Activated CD8-positive, alpha-beta memory T cell treated with anti-CD3 and anti-CD28 coated beads for 1 hour (primary cell): ENCODE measurements at places on chromosomes 3 and 15.

- DNase-seq: no peak
These were observed 117.5 kb upstream of the ARHGEF3 start for GRCh38 chr3:56919137-56919796.

GRCh38 chr15:38651328-38652038 is 86.9 kb upstream of the RASGRP1 start:
- no peak for DNase-seq

DNA sequence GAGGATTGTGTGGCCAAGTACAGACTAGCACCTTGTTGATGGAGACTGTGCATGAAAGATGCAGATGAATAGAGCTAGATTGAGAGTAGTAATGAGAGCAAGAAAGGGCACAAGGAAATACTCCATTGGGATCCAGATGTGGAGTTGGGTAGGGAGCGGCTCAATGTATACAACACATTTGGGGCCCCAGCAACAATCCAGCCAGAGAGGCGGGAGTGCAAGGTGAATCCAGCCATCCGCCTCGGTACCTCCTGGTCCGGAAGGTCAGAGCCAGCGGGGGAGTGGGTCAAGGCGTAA is 9.0 kb downstream of the ISL2 start:
- DNase-seq: no peak

- DNase-seq: no peak
These were observed 53.7 kb upstream of the INO80 start for GRCh38 chr15:41169781-41170180.

DNA sequence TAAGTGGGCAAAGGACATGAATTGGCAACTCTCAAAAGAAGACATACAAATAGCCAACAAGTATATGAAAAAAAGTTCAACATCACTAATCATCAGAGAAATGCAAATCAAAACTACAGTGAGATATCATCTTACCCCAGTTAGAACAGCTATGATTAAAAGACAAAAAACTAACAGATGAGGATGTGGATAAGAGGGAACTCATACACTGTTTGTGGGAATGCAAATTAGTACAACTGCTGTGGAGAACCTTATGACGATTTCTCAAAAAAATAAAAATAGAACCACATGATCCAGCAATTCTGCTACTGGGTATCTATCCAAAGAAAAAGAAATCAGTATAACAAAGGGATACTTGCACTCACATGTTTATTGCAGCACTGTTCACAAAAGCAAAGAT is 28.6 kb downstream of the NEK10 start:
- DNase-seq: no peak

DNA sequence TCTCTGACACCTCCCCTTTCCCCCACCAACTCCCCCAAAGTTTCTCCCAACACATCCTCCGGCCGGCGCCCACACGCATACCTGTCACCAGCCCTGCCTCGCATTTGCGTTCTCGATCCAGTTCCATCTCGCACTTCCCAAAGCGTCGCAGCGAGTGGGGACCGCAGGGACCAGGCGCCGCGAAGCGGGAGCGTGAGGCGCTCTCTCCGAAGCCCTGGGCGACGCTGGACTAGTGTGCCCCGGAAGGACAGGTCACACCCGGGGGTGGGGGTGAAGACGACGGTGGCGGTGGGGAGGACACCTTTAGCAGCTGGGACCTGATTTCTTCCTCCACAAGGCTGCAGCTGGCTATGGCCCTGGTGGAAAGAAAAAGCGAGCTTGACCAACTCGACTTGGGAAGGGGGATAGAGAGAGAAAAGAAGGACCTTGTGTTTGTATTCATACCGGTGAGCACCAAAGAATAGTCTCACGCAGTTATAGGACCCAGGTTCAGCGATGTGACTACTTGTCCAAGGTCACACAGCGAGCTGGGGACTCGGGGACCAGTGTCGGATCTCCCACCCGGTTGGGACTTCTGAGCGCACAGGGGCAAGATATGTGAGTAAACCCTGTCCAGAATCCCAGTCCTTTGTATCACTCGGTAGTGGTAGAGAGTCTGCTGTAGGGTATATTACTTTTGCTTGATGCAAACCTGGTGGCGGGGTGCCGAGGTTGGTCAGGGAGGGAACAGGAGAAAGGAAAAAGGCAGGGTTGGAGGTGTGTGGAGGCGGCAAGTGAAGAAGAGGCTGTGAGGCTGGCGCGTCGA is 607 bp upstream of the GHSR start:
- DNase-seq: no peak

DNA sequence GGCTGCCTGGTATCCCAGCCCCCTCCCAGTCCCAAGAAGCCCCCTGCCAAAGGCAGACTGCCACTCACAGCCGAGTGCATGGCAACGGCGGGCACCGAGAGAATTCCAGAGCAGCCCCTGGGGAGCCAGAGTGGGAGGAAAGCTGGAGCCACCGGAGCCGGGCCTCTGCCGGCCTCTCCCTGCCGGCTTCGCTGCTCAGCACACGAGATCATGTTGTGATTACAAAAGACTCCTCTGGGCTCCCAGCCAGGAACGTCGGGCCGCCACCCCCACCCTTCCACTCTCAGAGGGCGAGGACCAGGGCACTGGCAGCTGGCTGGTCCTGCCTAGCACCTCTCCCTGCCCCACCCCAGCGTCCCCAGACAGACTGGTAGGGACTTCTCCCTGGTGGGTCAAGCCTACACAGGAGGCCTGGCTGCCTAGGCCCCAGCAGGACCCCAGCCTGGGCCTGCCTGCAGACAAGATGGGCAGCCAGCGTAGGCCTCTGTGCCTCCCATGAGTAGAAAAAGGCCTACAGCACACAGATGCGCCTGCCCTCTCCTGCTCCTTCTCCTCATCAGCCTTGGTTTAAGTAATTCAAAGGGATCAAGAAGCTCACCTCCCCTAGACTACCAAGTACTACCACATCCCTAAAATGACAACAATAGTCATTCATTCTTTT is at the start of gene CCDC9B:
Gene CCDC9B (minus strand): TSS at position 200 of the 661 bp plus-strand sequence. CDS start 120 bp downstream, at position 80.
- DNase-seq: no peak
